Stimulated activated CD8-positive, alpha-beta memory T cell treated with anti-CD3 and anti-CD28 coated beads, Interleukin-4, amount 100 ng/mL, for 24 hours (primary cell): ENCODE measurements at places on chromosomes 12 and 14.

GRCh38 chr14:56676042-56676441 is 96.4 kb downstream of the TMEM260 start:
- DNase-seq, result no peak

DNA sequence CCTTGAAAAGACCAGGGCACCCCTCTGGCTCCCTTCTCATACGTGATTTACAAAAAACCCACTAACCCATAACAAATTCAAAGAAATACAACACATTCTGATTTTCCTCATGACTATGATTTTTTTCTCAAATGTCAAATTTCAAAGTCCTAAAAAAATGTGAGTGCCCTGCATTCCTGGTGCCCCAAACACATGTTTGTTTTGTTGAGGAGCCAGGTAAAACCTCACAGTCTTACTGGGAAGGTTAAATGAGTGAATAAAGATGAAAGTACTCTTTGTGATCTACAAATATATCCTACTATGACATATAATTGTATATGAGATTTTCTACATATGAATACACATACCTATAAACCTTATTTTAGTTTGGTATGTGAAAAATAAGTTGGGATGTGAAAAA is 30.7 kb downstream of the TPH2 start:
- DNase-seq, result no peak

- no peak for DNase-seq
Observed at GRCh38 chr12:124754949-124755800, 108.5 kb downstream of the SCARB1 start.

DNA sequence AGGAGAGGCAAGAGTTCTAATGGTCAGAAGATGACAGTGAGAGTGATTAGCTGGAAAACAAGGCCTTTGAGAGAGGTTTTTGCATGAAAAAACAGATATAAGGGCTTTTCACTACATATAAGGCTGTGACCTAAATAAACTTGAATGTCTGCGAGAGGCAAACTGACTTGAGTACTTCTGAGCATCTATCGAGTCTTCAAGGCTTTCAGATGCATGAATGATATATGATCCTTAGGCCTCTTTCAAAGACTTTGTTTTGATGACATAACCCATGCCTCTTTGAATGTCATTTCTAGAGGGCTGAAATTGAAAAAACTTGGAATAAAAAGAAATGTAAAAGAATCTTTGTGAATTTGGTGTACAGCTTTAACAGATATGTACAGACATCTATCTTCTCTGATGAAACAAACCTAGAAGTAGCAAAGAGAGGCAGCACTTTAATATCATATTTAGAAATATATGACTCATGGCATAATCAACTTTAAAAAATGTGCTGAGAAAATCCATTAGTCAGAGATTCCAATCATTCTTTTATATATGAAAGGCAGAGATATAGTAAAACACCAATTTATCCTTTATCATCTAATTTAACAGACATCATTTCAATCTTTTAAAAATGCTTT is 72.6 kb downstream of the PPM1H start:
- DNase-seq, result no peak

DNA sequence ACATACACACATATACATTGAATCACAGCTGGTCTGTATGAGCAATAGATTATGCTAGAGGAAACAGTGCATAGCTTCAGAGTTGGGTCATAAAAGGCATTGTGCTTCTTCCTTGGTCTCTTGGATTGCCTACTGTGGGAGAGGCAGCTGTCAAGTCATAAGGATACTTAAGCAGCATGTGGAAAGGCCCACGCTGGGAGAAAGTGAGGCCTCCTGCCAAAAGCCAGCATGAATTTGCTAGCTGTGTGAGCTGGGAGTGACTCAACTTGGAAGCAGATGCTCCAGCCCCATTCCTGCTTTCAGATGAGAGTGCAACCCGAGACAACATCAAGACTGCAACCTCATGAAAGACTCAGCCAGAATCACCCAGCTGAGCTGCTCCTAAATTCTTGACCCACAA is 311.9 kb upstream of the TBX3 start:
- no peak for DNase-seq

DNA sequence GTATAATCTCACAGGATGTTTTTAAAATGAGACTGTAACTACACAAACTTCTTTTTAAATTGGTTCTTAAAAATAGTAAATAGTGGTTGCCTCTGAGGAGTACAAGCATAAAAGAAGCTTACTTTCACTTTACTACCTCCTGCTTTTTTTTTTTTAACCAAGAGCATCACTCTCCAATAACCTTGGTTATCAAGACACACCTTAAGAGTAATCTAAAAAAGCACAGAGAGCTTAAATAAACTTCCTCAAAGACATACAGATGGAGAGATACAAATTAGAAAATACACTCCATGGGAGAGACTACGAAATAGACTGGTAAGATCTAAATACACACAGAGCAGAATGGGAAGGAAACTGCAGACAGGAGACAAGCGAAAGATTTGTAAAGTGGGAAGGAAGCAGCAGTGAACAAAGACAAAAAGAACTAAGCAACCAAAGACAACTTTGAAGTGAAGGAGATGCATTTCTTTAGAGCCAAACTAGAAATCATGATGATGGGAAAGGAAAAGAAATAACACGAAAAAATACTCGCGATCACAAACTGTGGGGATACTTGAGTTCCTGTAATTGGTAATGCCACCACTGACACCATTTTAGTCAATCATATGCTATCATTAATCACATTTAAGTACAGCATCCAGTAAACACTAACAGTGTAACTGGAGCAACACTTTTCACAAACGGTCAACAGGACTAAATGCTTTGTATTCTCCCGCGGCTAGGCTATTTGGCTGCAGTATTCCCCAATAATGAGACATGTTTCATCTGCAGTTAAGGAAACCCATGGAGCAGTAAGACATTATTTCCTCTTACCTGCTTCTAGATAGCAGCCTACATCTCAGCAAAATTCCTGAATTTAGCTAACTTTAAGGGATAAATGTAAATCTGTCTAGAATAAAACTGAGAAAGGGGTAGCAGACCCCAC is 8.2 kb downstream of the SINHCAF start:
- DNase-seq, result no peak

- no peak for DNase-seq
Observed at GRCh38 chr14:68935761-68936214, 43.3 kb downstream of the ACTN1 start.

DNA sequence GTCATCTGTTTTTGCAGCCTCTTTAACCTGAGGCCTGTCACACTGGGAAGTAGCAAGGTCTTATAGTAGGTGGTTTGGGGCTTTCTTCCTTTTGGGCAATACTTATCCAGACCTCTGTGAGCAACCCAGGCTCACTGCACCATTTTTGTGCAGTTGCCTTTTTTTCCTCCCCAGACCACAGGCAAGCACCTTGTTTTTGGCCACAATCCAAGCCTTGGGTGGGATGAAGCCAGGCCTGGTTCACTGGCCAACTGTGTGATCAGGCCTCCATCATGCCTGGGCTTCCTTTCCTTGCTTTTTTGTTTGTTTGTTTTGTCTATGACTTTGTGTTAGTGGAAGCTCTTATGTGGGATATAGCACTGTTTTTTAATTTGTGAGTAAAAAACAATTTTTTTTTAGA is 71.7 kb downstream of the DNAH10 start:
- no peak for DNase-seq
